ENCODE measurements at places on chromosomes 16 and 17.

DNA sequence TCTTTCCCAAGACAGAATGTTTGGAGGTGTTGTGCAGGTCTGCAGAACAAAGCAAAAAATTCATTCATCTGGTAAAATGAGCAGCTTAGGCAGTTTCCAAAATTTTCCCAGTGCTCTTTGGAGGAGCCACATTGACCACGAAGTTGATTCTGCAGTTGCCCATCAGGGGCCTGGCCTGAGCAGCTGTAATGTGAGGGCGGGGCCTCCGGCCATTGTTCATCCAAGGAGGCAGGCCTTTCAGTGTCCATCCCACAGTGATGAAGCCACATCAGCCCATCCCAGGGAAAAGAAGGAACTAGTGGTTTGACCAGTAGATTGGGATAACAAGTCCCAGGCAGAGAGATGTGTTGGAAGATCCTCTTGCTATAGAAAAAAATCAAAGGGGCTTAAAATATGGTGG, 10.1 kb downstream of the UBFD1 start:
- DNase-seq = no peak

DNA sequence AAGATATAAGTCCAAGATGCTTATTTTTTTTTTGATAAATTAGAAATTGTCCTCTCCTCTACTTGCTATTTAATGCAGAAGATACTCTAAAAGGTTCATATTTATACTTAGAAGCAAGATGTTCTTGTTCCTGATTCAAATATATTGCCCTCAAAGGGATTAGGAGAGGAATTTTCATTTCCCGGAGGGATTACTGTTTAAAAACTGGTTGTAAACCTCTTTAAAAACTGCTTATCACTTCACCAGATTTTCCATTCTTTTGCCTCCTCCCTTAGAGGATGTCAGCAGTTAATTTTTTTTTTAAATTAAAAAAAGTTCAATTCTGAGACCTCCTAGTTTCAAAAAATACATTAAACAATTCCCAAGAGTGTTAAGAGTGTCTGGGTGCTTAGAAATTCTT, 2.8 kb downstream of the TENT4B start:
- DNase-seq = no peak

- DNase-seq = no peak
Measured at GRCh38 chr16:28196387-28196987, 15.3 kb downstream of the XPO6 start.

GRCh38 chr17:37701496-37701898, 43.4 kb downstream of the HNF1B start:
- no peak for DNase-seq

Data from uterus (tissue), 4 donors.